ENCODE measurements at places on chromosomes 1 and 21. TPM values are rescaled to one million over a fixed set of nuclear protein-coding genes. Genes with fewer than 3 reads are reported as not detected.

Gene PDE4B
- 18.6 TPM for total RNA-seq

Gene SAMD13
- total RNA-seq, result 0.61 TPM

Gene PPP1R12B
- 79.0 TPM for total RNA-seq

Gene C2CD2
- 125 TPM for total RNA-seq

Gene FMO3
- total RNA-seq, result 2.3 TPM

Gene TSSK3
- 1.2 TPM for total RNA-seq

Gene FCRLA
- not detected for total RNA-seq

Gene PGBD5
- 1.4 TPM for total RNA-seq

Gene ATXN7L2
- 3.0 TPM for total RNA-seq

Gene CAMK1G
- not detected for total RNA-seq

GRCh38 chr1:110643879-110644472, 30.8 kb downstream of the KCNA3 start:
- no peak for DNase-seq

DNA sequence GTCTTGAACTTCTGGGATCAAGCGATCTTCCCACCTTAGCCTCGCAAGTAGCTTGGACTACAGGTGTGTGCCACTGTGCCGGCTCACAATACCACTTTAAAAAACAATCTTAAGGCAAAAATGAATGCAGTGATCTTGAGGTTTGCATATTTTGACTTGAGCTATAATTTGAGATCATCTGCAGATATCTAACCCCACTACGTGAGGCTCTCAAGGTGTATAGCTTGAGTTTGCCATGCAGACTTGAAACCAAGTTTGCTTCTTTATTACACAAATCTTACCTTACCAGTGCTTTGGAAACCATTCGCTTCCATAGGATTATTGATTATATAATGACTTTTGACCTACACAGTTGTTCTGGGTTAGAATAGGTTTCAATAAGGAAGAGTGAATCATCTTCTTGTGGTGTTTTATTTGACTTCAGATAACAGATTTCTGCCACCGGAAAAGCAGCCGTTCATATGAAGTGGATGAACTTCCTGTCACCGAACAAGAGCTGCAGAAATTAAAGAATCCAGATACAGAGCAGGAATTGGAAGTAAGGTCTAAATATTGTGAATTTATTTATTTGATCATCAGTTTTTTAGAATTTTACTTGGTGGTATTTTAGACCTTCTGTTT, 155.1 kb downstream of the VPS13D start:
- no peak for DNase-seq

DNA sequence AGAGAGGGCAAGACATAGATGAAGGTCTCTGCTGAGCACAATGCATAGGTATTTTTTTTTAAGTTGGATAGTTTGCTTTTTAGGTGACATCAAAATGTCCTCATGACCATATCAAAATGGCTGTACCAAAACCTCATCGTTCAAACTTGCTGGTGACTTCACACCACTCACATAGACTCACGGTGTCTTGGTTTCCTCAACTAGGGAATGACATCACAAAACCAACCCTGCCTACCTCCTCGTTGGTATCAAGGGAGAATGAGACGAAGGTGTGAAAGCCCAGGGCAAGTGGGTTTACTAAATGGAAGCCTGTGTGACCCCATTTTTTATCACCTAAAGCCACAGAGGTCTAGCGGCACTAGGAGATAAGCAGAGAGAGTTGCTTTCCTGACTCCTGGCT, 1.6 kb downstream of the PIGR start:
- no peak for DNase-seq

GRCh38 chr21:45562402-45562801, 20.2 kb upstream of the SLC19A1 start:
- DNase-seq, result peak; percentile 59

GRCh38 chr21:20729376-20729775, 268.8 kb upstream of the NCAM2 start:
- no peak for DNase-seq

GRCh38 chr1:203361945-203362719, 11.2 kb upstream of the FMOD start:
- no peak for DNase-seq

GRCh38 chr21:38182370-38182985, 74.3 kb upstream of the KCNJ15 start:
- no peak for DNase-seq

DNA sequence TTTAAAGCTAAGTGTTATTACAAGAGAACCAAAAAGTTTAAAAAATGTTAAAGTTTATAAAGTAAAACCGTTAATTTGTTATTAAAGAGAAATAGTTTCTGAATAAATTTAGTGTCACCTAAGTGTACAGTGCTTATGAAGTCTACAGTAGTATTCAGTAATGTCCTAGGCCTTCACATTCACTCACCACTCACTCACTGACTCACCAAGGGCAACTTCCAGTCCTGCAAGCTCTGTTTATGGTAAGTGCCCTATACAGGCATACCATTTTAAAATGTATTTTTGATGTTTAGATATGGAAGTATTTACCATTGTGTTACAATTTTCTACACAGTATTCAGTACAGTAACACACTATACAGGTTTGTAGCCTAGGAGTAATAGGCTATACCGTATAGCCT, 60.1 kb upstream of the GCLM start:
- no peak for DNase-seq

DNA sequence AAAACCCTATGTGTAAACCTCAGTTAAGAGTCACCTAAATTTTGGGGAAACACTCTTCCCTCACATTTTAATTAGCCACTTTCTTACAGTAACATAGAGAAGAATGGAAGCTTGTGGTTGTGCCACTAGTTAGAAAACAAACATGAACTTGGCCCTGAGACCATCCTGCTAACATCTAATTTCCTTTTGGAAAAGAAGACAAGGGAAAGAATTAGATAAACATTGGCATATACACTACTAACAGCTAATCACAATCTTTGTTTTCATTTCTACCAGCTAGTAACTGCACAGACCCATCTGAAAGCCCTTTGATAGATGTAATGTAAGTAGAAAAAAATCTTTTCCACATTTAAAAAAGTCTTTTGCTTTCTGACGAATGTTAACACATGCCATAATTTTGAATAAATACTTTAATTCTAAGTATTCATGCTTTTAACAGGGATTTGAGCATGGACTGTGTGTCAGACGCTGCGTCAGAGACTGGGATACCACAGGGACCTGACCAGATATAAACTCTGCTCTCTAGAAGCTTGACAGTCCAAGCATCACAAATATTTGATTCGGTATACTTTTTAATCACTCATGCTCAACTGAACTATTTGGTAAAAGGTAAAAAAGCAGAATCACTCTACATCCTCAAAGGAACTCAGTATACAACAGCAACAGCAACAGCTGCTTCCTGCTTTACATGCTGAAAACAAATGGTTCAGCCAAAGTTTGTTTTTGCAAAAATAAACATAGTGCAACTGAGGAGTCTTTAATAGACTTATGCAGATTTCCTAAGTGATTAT, 30.2 kb downstream of the DPH5 start:
- DNase-seq, result no peak

DNA sequence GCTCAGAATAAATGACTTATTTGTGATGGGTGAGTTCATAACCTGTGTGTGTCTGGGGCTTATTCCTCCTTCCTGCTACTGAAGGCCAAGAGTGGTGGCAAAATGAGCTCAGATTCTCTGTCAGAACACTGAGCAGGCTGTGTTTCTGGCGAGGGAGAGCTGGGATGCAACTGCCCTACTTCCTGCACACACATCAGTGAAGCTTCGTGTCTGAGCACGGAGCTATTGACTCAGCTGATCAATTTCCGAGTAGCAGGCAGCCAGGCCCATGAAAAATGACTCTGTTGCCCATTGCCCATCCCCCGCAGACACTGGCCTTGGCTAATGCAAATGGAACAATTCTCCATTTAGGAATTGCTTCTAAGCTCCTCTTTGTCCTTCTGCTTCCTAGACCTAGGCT, 27.7 kb downstream of the TNR start:
- no peak for DNase-seq

GRCh38 chr1:176841238-176841637, 323.3 kb downstream of the ASTN1 start:
- no peak for DNase-seq

DNA sequence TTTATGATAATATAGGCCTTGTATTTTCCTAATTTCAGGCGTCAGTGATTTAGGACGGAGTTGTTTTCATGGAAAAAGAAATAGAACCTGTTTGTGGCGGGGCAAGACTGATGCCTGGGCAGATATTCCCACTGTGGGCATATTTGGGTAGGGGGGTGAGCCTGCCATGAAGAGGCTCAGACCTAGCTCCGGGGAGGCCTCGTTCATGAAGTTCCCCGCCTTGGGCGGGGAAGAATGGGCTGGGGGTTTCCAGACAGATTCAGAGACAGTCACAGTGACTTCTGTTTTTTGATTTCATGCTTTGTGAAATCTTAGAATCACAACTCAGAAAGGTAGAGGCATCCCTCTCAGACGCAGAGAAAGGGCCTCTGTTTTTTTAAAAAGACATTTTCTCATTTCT, 36.1 kb downstream of the RUNX3 start:
- no peak for DNase-seq

- DNase-seq, result no peak
Measured at GRCh38 chr1:117112047-117112717, 9.4 kb downstream of the TRIM45 start.

DNA sequence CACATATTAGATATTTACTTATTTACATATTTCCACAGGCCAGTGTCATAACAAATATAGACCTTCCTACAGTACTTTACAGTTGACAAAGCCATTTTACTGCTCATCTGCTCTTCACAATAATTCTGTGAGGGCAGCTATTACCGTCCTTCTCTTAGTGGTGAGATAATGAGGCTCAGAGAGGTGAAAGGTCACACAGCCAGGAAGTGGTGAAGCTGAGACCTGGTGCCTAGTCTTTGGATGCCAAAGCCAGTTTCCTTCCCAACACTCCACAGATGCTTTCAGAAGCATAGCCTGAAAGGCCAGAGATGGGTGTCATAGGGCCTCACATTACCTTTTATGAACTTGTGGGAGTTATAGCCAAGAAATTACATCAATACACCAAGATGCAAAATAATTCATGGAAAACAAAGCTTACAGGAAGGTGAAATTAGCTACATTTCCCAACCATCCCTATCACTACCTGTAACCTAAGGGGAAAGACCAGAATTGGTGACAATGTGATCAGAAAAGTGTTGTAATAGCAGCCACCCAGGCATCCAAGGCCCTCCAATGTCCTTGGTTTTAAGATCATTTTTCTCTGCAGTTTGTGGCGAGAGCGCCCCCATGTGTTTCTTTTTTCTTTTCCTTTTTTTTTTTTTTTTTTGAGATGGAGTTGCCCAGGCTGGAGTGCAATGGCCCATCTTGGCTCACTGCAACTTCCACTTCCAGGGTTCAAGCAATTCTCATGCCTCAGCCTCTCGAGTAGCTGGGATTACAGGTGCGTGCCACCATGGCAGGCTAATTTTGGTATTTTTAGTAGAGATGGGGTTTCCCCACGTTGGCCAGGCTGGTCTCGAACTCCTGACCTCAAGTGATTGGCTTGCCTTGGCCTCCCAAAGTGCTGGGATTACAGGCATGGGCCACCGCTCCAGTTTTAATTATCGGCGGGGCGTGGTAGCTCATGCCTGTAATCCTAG, 26.5 kb upstream of the RPL11 start:
- no peak for DNase-seq

DNA sequence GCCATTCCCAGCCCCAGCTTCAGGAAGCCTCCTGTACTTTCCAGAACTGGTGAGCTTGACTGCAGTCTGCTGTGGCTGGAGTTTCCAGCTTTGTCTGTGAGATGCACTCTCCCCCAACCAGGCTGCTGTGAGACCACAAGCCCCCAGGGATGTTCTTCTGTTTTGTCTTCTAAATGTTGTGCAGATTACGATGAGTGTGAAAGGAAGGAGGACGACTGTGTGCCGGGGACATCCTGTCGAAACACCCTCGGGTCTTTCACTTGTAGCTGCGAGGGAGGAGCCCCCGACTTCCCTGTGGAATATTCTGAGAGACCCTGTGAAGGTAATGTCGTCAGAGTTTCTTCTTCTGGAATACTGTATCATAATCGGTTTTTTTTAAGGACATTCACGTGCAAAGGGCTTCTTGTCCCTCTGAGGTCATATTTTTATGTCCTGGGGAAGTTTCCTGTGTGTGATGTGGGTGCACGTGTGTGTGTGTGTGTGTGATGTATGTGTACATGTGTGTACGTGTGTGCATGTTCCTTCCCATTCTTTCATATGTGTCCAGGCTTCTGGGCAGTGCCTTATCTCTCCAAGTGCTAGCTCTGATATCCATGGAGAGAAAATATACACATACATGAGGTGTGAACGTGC, 49.9 kb downstream of the UMODL1 start:
- DNase-seq, result no peak

GRCh38 chr1:47993416-47993740, 3.8 kb downstream of the TRABD2B start:
- no peak for DNase-seq

- no peak for DNase-seq
Measured at GRCh38 chr1:158989424-158989823, 20.3 kb upstream of the IFI16 start.

DNA sequence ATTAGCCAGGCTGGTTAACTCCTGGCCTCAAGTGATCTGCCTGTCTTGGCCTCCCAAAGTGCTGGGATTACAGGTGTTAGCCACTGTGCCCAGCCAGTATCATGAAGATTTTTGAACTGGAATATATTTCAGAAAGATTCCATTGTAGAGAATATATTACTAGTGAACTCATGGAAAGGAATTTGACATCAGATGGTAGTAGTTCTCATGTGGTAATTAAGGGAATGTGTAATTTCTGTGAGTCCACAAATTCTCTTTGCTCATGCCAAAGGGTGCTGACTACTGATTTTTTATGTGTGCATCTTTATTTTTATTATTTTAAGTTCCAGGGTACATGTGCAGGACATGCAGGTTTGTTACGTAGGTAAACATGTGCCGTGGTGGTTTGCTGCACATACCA, 10.4 kb downstream of the DTL start:
- DNase-seq, result no peak

DNA sequence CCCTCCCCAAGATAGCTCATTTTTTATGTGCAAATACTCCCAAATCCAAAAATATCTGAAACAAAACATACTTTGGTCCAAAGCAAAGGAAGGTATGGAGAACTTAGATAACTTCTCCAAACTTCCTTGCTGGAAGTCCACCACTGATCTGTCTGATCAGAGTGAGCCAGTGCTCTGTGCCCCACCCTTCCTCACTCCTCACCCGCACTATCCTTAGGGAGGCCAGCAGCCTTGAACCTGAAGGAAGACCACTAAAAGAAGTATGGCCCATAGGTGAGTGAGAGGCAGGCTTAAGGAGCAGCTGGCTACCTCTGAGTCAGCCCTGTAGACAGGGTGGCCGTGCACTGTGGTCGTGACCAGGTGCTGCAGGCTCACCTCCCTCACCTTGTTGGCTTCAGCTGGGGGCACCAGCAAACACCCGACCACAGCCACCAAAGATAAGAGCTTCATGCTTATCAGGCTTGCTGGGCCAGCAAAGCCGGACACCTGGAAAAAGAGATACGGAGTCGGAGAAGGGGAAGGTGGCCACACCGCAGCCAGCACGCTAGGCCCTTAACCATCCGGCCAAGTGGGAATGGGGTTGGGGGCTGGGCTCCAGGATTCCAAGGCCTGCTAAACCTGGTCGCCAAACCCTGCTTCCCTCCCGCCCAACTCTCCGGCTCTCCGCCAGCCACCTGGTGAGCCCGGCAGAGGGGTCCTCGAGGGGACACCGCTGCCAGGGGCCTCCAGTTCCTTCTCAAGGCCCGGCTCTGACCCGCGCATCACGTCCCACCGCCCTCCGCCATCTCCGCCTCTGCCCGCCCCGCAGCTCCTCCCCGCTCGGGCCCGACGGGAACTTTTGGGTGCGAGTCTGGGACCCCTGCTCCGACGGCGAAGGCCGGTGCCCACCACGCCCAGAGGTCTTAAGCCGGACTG, 543 bp downstream of the TMEM9 start:
- peak; percentile 82 for DNase-seq

Data from mesenteric fat pad (tissue), 1 donor.